ENCODE measurements at places on chromosomes 16 and 17.

DNA sequence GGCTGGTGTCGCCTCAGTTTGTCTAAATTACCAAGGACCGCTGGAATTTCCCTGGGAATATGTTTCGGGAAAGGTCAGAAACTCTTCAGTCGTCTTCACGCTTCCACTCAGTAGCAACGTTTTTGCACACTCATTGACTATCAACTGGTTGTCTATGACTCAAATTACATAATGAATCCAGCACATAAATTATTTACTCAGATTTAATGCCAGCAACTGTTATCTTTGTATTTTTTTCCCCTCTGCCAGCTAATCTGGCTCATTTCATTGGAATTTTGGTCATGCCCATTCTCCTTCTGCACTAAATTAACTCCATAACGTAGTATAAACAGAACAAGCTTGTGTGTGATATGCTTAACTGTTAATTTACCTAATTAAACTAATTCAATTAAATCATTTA is 372.7 kb upstream of the ZFHX3 start:
- DNase-seq, result no peak

GRCh38 chr16:4745274-4745569 is 10.9 kb downstream of the DNAAF8 start:
- no peak for DNase-seq

GRCh38 chr16:31085873-31086628 is 2.7 kb downstream of the PRSS53 start:
- DNase-seq, result no peak

GRCh38 chr17:10428781-10429180 is 7.0 kb upstream of the MYH8 start:
- no peak for DNase-seq

GRCh38 chr17:71176331-71176730 is 944.5 kb upstream of the SOX9 start:
- DNase-seq, result no peak

GRCh38 chr17:72191356-72191755 is 70.5 kb downstream of the SOX9 start:
- no peak for DNase-seq

DNA sequence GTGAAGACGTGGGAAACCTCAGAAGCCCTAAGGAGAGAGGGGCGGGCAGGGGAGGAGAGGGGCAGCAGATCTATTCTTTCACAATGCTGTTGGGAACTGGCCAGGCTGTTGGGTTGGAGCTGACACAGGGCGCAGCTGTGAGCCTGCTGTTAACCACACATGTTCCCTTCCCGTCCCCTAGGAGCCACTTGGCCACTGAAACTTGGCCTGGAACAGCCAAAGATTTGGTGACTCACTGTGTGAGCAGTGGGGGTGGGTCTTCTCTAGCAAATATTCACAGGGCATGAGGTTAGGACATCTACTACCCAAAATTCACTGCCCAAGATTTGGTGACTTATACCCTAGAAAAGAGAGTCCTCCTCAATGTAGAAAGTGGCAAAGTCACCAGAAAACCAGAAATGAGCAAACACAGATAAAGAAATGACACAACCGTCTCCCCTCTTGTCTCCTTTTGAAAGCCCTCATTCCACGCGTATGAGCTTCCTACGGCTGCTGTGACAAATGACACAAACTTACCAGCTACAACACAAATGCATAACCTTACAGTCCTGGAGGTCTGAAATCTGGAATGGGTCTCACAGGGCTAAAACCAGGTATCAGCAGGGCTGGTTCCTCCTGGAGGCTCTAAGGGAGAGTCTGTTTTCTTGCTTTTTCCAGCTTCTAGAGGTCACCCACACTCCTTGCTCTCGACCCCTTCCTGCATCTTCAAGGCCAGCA is 6.3 kb downstream of the TBC1D16 start:
- no peak for DNase-seq

GRCh38 chr17:38943607-38944006 is 18.2 kb downstream of the LASP1NB start:
- DNase-seq, result no peak

DNA sequence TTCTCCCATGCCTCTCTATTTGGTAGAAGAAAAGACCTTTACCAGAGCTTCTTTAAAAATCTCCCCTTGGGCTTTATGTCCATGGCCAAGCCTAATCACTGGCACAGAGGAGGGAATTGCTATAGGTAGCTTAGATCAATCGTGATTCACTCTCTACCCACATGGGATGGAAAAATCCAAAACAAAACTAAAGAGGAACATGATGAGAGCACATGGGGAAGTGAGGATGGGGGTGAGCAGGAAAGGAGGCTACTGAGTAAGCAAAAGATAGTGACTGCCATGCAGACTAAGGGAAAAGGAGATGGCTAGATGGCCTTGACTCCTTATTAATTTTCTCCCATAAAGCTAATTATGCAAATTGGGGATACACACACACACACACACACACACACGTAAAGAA is 201.2 kb downstream of the HS3ST3A1 start:
- DNase-seq, result no peak

- DNase-seq, result no peak
These were observed 27.6 kb downstream of the MAP3K3 start for GRCh38 chr17:63649813-63650212.

DNA sequence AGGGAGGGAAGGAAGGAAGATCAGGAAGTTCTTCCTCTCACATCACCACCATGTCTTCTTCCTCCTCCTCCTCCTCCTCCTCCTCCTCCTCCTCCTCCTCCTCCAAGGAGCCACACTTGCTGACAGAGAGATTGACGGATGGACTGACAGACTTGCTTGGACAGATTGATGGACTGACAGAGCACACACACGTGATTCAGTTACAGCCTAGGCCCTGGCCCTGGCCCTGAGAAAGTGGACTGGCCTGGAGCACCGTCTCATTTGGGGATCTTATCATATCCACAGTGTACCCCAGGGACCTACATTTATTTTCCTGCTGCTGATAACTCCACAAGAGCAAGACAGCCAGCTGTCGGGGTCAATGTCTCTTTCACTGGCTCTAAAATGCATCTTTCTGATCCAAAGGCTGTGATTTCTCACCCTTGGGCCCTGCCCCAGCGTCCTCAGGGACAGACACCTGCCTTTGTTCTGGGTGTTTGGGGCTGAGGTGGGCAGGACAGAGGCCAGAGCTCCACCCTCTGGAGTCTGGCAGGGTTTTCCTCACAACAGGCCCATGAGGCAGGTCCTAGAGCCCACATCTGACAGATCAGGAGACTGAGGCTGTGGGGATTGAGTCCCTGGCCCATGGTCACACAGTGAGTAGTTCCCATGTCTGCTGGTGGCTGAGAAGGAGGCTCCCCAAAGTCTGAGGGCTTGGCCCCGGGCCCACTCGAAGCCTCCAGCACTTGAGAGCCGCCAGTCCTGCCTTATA is 2.3 kb upstream of the P2RX1 start:
- DNase-seq, result no peak

Data from stimulated activated CD4-positive, alpha-beta T cell treated with anti-CD3 and anti-CD28 coated beads, Interleukin-4, amount 100 ng/mL, for 1 hour (primary cell).